ENCODE measurements at places on chromosomes 12 and 14.

- no peak for DNase-seq
Measured at GRCh38 chr14:65301862-65302539, 110.5 kb upstream of the FUT8 start.

- DNase-seq = no peak
Measured at GRCh38 chr12:53785161-53785560, 33.4 kb upstream of the CISTR start.

GRCh38 chr14:96256407-96256806 is 397 bp downstream of the BDKRB1 start:
- peak; percentile 78 for DNase-seq

DNA sequence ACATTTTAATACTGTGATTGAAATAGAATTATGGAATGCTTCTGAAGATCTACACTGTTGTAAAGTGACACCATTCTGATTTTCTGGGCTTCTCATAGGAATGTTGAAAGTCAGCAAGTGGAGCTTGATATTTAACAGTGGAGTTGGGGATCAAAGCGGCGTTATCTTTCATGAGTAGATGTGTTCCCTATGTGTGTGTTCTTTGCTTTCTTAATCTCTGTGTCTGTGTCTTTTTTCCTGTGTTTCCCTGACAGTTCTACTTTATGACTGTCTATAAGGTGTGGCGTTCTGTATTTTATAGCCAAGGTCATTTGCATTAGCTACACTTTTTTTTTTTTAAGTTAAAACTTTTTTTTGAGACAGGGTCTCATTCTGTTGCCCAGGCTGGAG is 24.7 kb downstream of the SYNE2 start:
- DNase-seq = peak; percentile 11

DNA sequence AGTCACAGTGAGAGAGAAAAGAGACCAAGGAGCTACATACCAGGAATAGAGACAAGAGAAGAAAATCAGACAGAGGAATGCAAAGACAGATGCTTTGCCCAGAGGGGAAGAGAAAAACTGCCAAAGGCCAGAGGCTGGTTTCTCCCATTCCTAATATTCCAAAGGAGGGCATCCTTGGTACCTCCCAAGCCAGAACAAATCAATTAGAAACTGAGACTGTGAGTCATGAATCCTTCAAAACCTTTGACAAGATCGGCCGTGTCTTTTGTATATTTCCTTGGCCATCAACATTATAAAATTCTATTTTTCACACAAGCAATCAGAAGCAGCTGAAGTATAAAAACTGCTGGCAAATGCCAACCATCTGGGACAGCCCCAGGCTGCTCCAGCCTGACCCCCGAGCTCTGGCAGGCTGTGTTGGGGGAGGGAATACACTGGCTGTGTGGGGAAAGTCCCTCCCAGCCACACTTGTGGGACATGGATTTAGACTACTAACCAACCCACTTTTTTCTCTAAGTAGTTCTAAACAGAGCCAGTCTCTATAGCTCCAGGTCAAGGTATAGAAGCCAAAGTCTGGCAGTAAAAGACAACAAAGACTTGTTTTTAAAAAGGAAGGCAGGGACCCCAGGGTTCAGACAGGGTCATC is 13.7 kb downstream of the POMT2 start:
- no peak for DNase-seq

- DNase-seq = peak; percentile 97
Measured at GRCh38 chr12:101925361-101925760, 48.0 kb downstream of the DRAM1 start.

DNA sequence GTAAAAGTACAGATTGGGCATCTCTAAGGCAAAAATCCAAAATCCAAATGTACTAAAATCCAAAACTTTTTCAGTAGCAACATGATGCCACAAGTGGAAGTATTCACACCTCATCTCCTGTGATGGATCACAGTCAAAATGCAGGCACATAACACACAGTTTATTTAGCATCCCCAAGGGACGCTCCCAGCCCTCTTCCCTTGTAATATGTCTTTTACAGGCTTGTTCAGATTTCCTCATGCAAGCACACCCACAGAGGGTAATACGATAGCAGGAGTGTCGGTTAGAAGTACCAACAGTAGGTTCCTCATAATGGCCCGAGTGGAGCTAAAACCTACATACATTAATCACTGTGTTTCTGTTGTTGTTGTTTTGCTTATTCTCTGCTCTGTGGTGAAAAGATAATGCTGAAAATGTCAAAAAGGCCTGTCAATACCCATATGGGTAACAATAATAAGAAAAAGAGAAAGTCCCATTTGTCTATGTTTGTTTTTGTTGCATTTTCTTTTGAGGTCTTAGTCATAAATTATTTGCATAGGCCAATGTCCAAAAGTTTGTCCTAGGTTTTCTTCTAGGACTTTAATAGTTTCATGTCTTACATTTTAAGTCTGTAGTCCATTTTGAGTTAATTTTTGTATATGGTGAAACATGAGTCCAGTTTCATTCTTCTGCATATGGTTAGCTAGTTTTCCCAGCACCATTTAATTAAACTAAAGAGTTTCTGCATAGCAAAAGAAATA is 133.1 kb downstream of the LRIG3 start:
- no peak for DNase-seq

DNA sequence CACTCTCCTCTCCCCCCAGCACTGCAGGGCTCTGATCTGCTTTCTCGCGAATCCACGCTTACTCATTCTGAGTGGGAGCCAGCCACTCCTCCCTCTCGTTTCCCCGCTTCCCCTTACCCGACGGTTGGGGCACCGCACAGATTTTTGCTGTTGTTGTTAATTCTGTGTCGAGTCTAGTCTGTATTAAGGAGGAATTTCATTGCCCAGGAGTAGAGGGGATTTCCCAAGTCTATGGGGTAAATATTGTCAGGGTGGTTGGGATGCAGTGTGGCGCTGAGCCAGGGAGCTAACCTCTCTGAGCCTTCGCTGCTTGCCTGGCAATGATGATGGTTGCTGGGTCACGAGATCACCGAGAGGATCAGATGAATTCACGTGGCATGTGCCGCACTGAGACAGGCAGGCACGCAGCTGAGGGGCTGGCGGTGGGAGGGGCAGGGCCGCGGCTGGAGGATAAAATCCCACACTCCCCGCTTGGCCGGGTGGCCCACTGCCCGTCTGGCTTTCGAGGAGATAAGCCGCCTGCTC is 18.5 kb downstream of the NCOR2 start:
- DNase-seq = no peak

GRCh38 chr14:55285048-55285652 is 13.9 kb downstream of the FBXO34 start:
- no peak for DNase-seq

DNA sequence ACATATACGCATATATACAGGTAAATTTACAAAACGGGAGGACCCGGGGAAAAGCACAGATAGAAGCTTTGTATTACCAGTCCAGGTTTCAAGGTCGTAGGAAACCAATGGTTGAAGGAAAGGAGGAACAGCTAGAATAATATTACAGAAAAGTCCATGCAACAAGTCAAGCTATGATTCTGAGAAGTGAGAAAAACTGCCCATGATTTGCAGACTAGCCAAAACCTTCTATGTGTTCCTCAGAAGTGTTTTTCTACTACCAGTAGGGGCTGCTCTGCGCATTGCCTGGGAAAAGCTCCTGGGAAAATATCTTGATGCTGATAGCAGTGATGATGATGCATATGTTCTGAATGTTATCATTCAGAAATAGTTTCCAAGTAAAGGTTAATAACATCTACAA is 2.2 kb downstream of the PDZRN4 start:
- no peak for DNase-seq

DNA sequence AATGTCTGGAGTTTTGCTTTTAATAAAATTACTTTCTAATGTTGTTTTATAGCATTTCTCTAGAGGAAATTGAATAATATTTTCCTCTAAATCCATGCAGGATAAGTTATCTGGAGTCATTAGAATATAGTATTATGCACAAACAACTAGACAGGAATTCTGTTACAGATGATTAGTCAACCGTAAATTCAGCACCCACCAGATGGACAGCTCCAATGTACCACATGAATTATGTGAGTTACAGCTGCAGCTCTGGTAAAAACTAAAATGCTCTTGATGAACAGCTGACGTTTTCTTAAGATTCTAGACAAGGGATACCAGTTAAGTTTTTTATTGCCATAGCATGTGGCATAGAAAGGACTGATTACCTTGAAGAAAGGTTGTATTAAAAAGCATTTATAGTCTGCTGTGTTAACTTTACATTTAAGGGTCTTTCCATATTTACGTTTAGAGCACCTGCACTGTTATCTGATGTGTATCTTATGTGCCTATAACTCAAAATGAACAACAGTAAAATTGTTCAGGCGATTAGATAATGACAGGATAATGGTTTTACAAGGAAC is 321.4 kb upstream of the LRFN5 start:
- DNase-seq = no peak

DNA sequence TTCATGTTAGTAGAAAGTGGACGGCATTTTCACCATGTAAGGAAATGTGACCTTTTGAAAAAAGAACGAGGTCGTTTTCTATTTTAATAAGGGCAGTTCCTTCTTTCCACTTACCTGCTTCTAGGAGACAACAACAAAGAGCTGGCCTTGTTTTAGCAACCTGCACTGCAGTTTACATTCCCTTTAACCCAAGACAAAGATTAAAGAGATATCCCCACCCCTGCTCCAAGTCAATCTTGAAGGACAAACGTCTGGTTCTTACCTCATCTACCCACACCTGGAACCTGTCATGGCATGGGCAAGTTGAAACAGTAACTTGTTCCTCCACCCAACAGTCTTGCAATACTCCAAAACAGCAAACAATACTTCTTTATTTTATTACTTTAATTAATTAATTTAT is 32.7 kb downstream of the ZCCHC8 start:
- DNase-seq = no peak

- DNase-seq = no peak
Measured at GRCh38 chr12:130192642-130193345, 30.5 kb downstream of the FZD10 start.

GRCh38 chr14:104462651-104463630 is 116.6 kb upstream of the C14orf180 start:
- DNase-seq = no peak

- no peak for DNase-seq
Measured at GRCh38 chr14:21267431-21267845, 1.8 kb downstream of the HNRNPC start.
